ENCODE measurements at places on chromosomes 5 and 9. TPM values are rescaled to one million over a fixed set of nuclear protein-coding genes. Genes with fewer than 3 reads are reported as not detected.

The PLAC8L1 gene
- not detected for total RNA-seq

The IL3 gene
- total RNA-seq, result not detected

The ITK gene
- total RNA-seq, result not detected

The PCDHGB3 gene
- total RNA-seq, result not detected

The ANKRD34B gene
- total RNA-seq, result not detected

The TRIM7 gene
- 37.6 TPM for total RNA-seq

The CTNND2 gene
- 0.18 TPM for total RNA-seq

The DNAH5 gene
- 0.71 TPM for total RNA-seq

The CD72 gene
- 0.20 TPM for total RNA-seq

The LURAP1L gene
- 3.6 TPM for total RNA-seq

The NR2F1-AS1 gene
- total RNA-seq, result not detected

The CDKN2B-AS1 gene
- 0.71 TPM for total RNA-seq

The PRPF4 gene
- total RNA-seq, result 41.0 TPM

The CDC20B gene
- not detected for total RNA-seq

The SLIT3 gene
- 5.6 TPM for total RNA-seq

The PCDHB2 gene
- 0.10 TPM for total RNA-seq

The LECT2 gene
- total RNA-seq, result not detected

The IL4 gene
- not detected for total RNA-seq

The SLC6A18 gene
- not detected for total RNA-seq

The PCDHGC4 gene
- total RNA-seq, result 0.54 TPM

The ECM2 gene
- total RNA-seq, result 1.4 TPM

The TLX3 gene
- total RNA-seq, result not detected

The SLC26A2 gene
- 13.4 TPM for total RNA-seq

The ZNF883 gene
- total RNA-seq, result 3.3 TPM

All from foreskin keratinocyte (primary cell).